ENCODE measurements at places on chromosomes 11 and 22.

GRCh38 chr11:32090545-32091370 is at the start of gene RCN1:
Gene RCN1, plus strand, starts transcription at chr11:32091074. Its CDS starts 123 bp downstream, at chr11:32091197.
- peak; percentile 76 for DNase-seq

GRCh38 chr22:41862160-41862529 is 29.2 kb downstream of the SREBF2 start:
- no peak for DNase-seq

GRCh38 chr11:19711911-19712280 is 741 bp upstream of the NAV2 start:
- DNase-seq = no peak

- DNase-seq = no peak
These were observed 52.4 kb downstream of the KCNC1 start for GRCh38 chr11:17786824-17787525.

GRCh38 chr11:65170058-65170534 is at the start of gene SPDYC:
Gene SPDYC, plus strand, starts transcription at chr11:65170233. Its CDS starts 1,125 bp downstream, at chr11:65171358.
- DNase-seq = no peak

GRCh38 chr11:128697645-128698174 is 3.8 kb downstream of the FLI1 start:
- DNase-seq = no peak

Measured in suppressor macrophage treated with lipopolysaccharide for 1 hour (primary cell).